Activated T-helper 17 cell treated with anti-CD3 and anti-CD28 coated beads, Interleukin-2, amount 50 U/mL, for 72 hours (primary cell): ENCODE measurements at places on chromosomes 2 and 18. TPM values are rescaled to one million over a fixed set of nuclear protein-coding genes. Genes with fewer than 3 reads are reported as not detected.

DNA sequence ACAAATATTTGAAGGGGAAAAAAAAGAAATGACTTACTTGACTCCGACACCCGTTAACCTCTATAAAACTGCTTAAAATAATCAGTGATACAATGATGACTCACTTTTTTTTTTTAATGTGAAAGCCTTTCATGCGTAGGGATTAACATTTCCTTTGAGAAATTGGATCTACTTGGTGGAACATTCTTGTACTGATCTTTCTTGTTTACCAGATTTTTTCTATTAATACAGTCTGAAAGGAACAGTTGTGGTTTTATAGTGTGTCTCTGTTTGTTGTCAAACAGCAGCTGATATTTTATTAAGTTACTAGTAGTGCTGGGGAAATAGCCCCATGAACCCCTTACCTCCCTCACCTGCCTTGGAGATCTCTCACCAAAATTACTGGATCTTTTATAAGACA lies 40.2 kb upstream of the NEB start:
- no peak for ATAC-seq

GRCh38 chr18:56475250-56475649 lies 163.1 kb downstream of the TXNL1 start:
- ATAC-seq: no peak

DNA sequence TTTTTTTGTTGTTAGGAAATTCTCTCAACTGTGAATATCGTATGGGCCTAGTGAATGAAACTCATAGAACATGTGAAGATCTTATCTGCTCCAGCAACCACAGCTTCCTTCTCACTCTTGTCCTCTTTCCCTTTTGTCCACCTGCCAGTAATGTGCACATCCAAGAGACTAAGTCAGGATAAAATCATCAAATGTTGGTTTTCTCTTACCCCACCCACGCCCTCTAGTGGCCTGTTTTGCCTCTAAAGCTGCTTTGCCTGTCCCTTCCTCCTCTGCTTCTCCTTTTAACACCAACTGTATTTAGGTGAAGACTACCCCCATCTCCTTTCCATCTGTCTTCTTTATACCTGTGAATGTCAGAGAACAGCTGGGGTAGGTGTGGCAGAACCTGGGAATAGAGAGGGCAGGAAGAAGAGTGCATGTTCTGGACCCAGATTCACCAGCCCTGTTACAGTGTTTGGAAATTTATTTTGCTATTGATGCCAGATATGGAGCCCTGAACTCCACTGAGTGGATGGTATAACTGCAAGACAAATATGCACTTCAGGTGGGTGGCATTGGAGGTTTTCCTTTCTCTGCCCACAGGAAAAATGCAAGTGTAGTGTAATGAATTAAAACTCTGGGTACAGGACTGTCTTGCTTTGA lies 8.4 kb upstream of the MGAT5 start:
- peak; percentile 34 for ATAC-seq

DNA sequence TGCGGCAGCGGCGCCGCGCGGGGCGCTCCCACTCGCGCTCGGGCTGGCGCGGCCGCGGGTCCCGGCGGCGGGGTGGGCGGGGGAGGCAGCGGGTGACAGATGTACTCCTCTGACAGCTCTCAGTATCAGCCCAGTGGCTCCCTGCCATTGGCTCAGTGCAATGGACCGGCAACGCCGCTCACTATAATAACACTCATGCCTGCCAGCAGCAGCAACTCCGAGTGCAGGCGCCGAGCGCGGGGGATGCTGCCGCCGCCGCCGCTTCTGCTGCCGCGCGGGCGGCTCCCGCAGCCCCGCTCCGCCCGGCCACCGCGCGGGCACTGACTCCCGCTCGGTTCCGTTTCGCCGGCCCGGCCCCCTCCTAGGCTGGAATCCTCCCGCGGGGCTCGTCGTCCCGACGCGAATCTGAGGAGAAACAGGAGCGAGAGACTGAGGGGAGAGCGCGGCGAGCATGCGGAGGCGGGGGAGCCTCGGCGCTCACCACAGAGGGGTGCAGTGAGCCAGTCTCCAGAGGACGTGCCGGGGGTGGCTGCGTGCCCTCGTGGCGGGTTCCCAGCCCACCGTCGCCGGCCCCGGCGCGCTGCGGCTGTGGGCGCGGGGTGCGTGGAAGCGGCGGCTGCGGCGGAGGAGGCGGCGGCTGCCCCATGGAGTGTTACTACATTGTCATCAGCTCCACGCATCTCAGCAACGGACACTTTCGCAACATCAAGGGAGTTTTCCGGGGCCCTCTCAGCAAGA lies at the start of gene ZNF804A:
Gene ZNF804A (plus strand): TSS at position 214 of the 738 bp plus-strand sequence. CDS start 431 bp downstream, at position 645.
- ATAC-seq: peak; percentile 12

DNA sequence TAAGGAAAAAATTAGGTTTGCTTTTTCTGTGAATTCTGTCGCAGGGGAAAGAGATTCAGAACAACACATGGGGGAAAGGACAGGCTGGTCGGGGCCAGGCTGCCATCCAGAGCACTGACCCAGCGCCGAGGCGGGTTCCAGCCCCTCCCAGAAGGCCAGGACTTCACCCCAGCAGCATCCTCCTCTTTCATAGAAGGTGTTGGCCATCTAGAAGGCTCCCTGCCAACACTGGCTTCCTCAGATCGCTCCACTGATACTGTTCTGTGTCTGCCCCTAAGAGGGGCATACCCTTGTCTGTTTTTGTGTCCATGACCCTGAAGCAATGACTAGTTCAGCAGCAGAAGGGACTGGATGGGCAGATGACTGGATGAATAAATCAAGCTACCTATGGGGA lies 144.5 kb downstream of the HDAC4 start:
- ATAC-seq: no peak

Gene SLC19A3
- not detected for total RNA-seq

DNA sequence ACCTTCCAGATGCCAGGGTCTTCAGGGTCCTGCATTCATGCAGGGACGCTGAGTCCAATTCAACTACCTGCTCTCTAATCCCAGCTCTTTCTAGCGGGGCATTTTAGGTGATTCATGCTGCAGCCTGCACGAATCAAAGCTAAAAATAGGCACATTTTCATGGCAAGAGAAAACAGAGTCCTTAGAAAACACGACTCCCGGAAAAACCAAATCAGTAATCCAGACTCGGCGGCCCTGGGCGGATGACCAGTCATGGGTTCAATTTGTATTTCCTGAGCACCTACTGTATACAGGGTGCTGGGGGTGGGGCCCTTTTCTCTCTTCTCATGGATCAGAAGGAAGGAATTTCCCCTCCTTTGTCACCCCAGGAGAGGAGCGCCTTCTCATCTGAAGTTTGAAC lies 64.4 kb downstream of the LONRF2 start:
- no peak for ATAC-seq
